Thoracic aorta endothelial cell (primary cell): ENCODE measurements at places on chromosomes 1 and 21. TPM values are rescaled to one million over a fixed set of nuclear protein-coding genes. Genes with fewer than 3 reads are reported as not detected.

The ELOVL1 gene
- 65.3 and 80.0 TPM in 2 replicates for total RNA-seq

The ASTN1 gene
- total RNA-seq = not detected in 2 replicates

The KCNA2 gene
- not detected in 2 replicates for total RNA-seq

The MROH9 gene
- total RNA-seq = not detected in 2 replicates

The SOX13 gene
- 20.9 and 24.4 TPM in 2 replicates for total RNA-seq

The TNNT2 gene
- total RNA-seq = 0.07 TPM in 1 of 2 replicates, not detected in the other

The F13B gene
- 0.40 TPM in 1 of 2 replicates, not detected in the other for total RNA-seq

The KLHDC9 gene
- 0.79 and 0.80 TPM in 2 replicates for total RNA-seq

The CFAP74 gene
- total RNA-seq = not detected in 2 replicates

The RASSF5 gene
- 0.40 and 1.5 TPM in 2 replicates for total RNA-seq

The TESK2 gene
- total RNA-seq = 2.0 and 2.2 TPM in 2 replicates

The APCS gene
- not detected in 2 replicates for total RNA-seq

The NUDT4B gene
- total RNA-seq = 76.2 and 91.2 TPM in 2 replicates

The NHLH2 gene
- total RNA-seq = 0.07 TPM in 1 of 2 replicates, not detected in the other

The HIVEP3 gene
- 2.7 and 2.9 TPM in 2 replicates for total RNA-seq

The LCE1D gene
- total RNA-seq = not detected in 2 replicates

The S100A16 gene
- total RNA-seq = 530 TPM in 2 replicates

The FCER1A gene
- not detected in 2 replicates for total RNA-seq

The DLGAP3 gene
- total RNA-seq = 0.07 and 0.13 TPM in 2 replicates

The LCK gene
- 0.13 TPM in 1 of 2 replicates, not detected in the other for total RNA-seq

The CYP4X1 gene
- total RNA-seq = 2.9 and 4.3 TPM in 2 replicates

The TMPRSS3 gene
- total RNA-seq = not detected in 2 replicates

The ARHGEF16 gene
- 0.27 and 1.0 TPM in 2 replicates for total RNA-seq

The RGS1 gene
- total RNA-seq = not detected in 2 replicates
